Activated CD8-positive, alpha-beta memory T cell treated with anti-CD3 and anti-CD28 coated beads for 24 hours (primary cell): ENCODE measurements at places on chromosomes 13 and 19.

DNA sequence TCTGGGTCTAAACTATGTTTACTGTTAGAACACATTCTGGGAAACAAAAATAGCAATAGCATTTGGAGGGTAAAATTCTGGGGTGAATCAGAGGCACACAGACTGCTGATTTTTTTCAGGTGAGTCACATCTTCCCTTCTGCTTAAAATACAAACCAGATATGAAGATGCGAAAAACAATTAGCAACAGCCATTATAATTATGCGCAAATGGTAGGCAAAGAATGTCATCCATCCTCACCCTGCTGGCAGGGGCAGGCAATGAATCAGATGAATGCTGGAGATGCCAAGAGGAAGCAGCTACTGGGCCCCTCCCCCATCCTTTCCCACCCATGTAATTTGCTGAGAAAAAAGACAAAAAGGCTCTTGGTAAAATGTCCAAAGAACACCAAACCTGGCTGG is 282.9 kb downstream of the KLF5 start:
- no peak for DNase-seq

DNA sequence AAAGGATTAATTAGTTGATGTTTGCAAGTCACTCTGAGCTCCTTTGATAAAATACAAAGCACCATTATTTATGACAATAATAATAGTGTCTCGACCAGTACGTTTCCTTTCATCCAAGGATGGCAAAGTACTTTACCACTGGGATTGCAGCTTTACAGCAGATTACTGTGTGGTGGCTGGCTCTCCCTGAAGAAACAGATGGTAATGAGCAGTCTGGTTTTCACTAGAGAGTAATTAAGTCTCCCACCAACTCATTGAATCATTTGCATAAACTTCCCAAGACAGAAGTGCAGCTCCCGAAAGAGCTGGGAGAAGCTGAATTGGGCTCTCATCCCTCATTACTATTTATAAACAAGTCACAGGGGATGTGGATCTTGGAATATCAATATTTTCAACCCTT is 48.7 kb downstream of the KLF5 start:
- DNase-seq = no peak

DNA sequence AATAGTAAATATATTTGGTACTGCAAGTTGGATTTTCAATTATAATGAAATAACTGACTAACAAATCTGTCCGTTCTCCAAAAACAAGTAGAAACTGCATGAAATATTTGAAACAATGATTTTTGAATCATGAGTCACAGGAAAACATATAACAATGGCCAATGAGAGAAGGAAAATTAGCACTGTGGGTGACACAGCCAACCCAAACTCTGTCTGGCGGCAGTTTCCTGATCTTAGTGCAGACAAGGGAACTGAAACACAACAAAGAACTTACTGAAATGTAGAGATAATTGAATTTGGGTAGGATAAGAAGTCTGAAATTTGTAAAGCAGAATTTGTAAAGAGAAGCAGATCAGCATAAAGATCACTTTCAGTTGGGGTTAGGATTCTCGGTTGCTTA is 2743.3 kb upstream of the PCDH20 start:
- no peak for DNase-seq

DNA sequence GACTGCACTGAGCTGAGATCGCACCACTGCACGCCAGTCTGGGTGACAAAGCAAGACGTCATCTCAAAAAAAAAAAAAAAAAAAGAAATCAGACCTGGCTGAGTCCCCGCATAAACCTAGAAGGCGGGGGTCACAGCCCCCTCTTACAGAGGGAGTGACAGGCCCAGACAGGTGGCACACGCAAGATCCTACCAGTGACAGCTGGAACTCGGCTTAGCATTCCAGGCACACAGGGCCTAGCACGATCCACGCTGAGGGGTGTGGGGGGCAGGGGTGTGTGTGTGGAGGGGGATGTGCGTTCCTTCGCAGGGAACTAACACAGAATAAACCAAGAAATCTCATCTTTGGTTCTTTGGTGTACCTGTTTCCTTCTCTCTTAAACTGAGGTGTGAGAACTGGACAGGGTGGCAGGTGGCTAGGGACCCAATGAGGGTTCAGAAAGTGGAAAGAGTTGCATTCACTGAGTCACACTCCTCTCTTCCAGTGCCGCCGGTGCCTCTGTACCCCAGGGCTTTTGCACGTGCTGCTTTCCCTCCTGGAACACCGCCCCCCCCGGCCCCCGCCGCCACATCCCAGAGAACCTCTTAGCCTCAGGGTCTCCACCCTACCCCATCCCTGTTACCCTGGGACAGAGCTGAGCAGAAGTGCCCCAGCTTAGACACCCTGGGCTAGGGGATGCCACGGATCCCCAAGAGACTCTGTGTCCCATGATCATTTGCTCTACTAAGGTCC is 5.0 kb downstream of the SGTA start:
- DNase-seq = no peak

DNA sequence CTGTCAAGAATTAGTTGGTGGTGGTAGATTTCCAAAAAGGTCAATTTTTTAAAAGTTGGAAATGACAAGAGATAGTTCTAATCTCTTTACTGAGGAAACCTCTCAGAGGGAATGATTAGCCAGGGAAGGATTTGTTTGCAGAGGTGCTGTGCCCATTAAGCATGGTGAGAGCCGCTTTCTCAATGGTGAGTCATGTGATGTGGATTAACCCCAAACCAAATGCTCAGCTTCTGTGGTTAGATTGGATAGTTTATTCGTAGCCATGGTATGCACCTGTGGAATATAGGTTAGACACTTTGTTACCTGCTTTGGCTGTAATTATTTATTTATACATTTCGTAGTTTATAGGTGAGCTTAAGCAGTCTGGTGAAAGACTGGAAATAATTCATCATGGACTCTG is 7.1 kb downstream of the HNRNPM start:
- DNase-seq = no peak

DNA sequence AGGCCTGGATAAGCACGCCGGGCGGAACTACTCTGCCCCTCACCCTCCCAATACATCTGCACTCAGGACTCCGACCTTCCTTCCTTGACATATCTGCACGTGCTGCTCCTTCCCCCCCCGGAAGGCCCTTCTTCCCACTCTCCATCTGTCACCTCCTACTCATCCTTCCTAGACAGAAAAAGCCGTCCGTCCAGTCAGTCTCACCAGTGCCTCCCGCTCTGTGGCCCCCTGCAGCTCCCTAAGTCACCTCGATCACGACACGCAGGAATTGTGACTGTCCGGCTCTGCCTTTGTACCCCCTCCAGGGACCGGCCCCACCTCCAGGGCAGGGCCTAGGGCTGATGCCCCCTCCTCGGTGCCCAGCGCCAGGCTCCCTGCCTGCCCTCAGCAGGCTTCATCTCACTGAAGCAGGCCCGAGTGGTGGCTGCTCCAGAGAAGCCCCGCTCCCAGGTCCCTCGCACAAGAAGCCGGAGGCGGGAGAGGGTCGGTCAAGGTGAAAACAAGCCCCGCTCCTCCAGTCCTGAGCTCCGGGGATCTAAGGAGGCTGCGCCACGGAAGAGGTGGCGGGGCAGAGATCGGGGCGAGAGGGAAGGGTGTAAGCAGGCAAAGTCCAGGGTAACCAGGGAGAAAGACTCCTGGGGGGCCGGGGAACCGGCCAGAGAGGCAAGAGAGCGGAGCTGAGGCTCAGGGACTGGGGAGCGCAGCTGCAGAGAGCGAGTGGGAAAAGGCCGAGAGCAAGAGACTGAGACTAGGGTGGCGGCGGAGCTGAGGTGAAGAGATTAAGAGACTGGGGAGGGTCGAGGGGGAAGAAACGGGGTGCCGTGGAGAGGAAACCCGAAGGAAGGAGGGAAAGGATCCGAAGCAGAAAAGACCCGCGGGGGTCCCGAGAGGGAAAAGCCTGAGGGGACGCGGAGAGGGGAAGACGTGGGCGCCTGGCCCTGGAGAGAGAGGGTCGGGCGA is 1.1 kb downstream of the PPP6R1 start:
- DNase-seq = peak; percentile 75

DNA sequence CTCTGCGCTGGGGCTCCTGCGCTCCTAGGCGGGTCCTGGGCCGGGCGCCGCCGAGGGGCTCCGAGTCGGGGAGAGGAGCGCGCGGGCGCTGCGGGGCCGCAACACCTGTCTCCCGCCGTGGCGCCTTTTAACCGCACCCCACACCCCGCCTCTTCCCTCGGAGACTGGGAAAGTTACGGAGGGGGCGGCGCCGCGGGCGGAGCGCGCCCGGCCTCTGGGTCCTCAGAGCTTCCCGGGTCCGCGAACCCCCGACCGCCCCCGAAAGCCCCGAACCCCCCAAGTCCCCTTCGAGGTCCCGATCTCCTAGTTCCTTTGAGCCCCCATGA is at the start of gene GJB2:
Gene GJB2, minus strand, starts transcription at position 103 of the 326 bp plus-strand sequence. CDS start 3,357 bp downstream, outside the sequence.
- no peak for DNase-seq

DNA sequence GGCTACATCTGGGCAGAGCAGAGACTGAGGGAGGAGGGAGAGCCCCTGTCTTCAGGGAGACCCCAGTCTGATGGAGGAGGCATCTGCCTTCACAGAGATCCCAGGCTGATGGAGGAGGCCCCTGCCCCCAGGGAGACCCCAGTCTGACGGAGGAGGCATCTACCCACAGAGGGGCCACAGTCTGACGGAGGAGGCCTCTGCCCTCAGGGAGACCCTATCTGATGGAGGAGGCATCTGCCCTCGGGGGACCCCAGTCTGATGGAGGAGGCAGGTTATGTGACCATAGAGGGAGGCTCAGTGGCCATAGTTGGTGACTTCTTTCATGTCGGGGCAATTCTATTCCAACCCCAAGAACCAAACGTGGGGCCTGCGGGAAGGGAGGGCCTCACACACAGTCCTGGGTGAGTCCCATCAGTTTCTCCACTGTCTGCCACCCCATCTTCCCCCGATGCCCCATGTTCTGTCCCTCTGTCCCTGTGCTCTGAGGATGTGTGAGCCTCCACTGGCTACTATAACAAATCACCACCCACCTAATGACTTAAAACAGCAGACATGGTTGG is 14.3 kb downstream of the MISP start:
- no peak for DNase-seq

- no peak for DNase-seq
Observed at GRCh38 chr19:16860118-16860517, 28.7 kb upstream of the F2RL3 start.

GRCh38 chr13:111880185-111880584 is 186.8 kb upstream of the SOX1 start:
- DNase-seq = peak; percentile 40

- no peak for DNase-seq
Observed at GRCh38 chr13:66301482-66301881, 928.7 kb downstream of the PCDH9 start.

DNA sequence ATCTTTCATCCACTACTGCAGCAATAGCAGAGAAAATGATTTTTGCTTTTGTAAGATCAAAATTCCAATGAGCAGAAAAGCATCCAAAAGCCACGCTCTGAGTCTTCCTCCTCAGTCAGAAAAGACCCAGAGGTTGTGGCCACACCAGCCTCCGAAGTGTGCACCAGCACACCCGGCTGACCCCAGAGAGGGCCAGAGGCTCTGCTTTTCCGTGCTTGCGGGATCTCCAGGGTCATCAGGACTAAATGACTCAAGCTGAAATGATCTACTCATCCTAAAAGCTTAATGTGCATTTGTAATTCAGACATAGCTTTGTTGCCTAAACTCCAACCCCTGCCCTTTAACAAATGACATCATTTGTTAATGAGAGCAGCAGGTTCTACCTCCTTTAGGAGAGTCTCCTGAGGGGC is 16.5 kb downstream of the RXFP2 start:
- DNase-seq = no peak

DNA sequence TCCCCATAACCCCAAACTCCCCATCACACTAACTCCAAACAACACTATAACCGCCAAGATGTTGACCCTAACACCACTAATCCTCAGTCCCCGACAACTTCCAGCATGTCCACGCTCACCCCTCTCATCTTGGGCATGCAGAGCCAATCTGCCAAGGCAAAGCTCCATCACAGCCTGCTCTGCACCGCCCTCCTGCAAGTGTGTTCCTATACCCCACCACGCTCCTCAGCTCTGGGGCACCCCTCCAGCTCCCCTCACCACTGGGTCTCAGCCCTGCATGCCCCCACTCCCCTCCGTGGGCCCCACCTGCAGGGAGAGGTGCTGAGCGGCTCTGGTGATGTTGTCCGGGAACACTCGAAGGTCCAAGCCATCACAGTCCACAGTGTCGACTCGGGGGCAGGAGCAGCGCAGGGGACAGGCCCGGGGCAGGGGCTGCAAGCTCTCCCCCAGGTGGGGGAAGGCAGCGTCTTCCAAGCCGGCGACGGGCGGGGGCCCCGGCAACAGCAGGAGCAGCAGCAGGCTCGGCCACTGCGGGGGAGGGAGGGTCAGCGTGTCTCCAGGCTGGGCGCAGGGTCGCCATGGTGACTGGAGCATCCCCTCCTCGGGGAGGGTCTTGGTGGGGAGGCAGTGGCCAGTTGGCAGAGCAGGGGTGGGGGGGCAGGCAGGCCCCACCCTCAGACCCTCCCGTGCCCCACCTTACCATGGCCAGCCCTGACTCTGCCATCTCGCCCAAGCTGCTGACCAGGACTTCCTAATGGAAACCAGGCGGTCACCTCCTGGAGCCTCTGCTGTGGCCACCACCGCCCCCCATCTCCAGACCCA is 527 bp downstream of the PODNL1 start:
- no peak for DNase-seq

GRCh38 chr19:18392417-18392816 is 5.0 kb downstream of the LRRC25 start:
- no peak for DNase-seq

DNA sequence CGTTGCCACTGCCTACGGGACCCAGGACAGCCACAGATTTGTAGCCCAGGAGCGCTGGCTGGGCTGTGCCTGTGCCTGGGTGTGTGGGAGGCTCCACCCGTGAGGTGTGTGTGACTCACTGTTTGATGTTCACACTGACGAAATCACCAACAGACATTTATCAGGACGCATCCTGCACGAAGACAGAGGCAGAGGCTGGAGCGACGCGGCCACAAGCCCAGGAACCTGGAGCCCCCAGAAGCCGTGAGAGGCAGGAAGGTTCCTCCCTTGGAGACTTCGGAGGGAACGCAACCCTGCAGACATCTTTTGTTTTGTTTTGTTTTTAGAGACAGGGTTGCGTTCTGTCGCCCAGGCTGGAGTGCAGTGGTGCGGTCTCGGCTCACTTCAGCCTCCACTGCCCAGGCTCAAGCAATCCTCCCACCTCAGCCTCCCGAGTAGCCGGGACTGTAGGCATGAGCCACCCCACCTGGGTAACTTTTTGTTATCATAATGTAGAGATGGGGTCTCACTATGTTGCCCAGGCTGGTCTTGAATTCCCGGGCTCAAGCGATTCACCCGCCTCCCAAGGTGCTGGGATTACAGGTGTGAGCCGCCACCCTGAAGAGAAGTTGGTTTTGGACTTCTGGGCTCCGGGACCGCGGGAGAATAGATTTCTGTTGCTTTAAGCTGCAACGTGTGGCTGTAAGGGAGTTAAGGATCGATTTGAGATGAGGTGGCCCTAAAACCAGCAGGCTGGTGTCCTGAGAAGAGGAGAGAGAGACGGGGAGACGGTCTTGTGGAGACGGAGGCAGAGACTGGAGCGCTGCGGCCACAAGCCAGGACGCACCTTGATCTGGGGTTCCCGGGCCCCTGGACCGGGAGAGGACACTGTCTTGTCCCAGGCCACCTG is 24.9 kb upstream of the WDR18 start:
- peak; percentile 68 for DNase-seq

GRCh38 chr19:33365691-33366090 is 7.8 kb upstream of the CEBPG start:
- no peak for DNase-seq
